ENCODE measurements at places on chromosomes 4 and X.

GRCh38 chr4:186698028-186698427, 25.6 kb downstream of the FAT1 start:
- no peak for DNase-seq

DNA sequence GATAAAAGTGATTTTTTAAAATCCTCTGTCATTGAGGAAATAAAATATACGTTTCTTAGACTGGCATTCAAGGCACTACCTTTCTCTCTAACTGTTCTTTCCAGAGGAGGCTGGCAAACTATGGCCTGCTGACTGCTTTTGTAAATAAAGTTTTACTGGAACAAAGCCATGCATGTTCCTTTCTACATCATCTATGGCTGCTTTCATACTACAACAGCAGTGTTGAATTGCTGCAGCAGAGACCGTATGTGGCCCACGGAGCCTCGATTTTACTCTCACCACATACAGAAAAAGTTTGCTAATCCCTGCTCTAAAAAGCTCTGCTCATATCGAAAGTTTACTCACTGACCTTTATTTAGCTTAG, 20.2 kb downstream of the SETD7 start:
- DNase-seq, result no peak

- DNase-seq, result no peak
Observed at GRCh38 chr4:14864365-14865030, 137.8 kb upstream of the CPEB2 start.

- DNase-seq, result no peak
Observed at GRCh38 chr4:143260750-143261149, 75.9 kb upstream of the GAB1 start.

GRCh38 chr4:75948822-75949444, 8.1 kb upstream of the NAAA start:
- DNase-seq, result no peak

DNA sequence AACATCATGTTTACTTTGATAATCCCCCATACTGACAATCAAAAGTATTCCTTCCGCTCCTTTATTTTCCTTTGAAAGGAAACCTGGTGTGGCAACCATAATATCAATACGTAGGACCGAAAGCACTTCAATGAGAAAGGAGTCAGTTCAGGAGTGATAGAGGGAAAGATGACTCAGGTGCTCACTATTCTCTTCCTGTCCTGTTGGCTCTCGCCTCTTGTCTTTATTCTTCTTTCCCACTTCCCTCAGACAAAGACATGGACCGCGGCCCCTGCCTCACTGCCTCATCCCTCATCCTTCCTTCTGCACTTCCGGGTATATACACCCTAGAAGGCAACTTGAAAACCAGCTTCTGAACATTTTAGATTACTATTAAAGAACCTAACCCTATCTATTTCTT, 49.8 kb upstream of the TNIP3 start:
- DNase-seq, result no peak

DNA sequence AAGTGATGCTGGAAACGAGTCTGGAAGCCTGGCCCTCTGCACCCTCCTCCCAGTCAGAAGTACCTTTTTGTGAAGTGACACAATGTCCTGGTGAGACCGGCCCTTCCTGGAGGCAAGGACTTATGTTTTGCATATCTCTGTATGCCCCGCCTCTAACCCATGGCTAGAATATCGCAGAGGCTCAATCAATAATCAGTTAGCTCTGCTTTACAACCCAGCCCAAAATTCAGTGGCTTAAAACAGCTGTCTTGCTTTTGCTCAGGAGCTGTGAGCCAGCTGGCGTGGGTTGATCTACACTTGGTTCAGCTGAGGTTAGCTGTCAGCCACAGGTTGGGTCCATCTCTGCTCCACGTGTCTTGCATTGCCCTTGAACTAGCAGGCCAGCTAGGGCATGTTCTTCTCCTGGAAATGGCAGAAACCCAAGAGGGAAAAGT, 98.8 kb upstream of the METTL14 start:
- no peak for DNase-seq

DNA sequence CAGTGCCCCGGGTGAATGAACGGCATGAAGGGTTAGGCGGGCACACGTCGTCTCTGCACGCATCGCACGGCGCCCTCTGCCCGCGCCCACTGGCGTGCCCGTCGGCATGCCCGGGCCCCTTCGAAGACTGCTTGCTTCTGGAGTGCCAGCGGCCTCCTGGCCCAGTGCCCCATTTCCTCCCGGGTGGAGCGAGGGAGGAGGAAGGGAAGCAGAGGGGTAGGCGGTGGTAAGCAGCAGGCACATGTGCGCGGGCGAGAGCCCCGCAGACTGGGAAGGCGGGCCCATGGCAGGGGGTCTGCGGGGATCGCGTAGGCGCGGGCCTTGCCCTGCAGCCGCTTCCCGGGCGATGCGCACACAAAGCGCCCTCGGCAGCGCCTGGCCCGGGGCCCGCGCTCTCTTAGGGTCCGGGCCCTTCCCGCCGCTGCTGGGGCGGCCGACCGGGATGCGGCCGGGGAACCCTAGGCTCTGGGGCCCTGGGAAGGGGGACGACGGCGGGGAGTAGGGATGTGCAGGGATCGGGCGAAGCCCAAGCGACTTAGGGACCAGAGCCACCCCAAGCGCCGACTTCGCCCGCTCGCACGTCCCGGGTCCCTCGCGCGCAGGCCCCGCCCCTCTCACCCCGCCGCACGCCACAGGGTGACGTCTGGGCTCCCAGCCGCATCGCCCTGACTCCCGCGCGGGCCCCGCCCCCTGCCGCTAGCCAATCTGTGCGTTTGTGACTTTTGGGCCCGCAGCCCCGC, 866 bp upstream of the EMD start:
- DNase-seq, result no peak

- DNase-seq, result no peak
Observed at GRCh38 chr4:127498366-127498765, 134.4 kb upstream of the INTU start.

- no peak for DNase-seq
Observed at GRCh38 chr4:105661028-105661427, 47.5 kb downstream of the INTS12 start.

DNA sequence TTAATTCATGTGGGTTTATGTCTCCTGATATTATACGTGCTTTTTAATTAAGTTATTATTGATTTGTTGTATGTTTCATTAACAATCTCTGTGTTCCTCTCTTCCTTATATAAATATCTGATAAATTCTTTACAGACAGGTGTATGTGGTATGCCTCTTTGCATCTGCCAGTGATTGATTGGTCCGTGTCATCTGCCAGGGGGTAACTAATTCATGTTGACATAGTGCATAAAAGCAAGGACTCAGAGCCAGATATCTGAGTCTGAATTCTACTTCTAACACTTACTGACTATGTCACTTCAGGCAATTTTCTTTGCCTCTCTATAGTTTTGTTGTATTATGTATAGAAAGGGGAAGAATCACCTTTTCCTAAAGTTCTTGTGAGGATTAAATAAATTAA, 5.2 kb upstream of the AMBN start:
- DNase-seq, result no peak

DNA sequence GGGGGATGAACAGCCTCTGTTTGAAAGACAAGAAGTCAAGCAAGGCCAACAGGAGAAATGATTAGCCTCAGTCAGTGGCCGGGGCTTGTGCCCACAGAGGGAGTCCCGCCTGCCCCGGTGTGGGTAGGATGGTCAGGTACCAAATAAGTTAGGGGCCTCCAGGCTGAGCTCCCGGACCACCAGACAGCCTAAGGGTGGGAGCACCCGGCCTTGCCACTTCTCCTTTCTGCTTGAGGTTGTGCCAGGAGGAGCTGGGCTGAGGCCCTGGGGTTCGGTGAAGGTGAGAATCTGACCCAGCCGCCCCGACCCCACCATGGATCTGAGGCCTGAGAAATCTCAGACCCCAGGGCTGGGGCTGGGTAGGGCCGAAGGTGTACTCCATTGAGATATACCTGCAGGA, 48.8 kb downstream of the EFNB1 start:
- no peak for DNase-seq

GRCh38 chr4:186857793-186858192, 134.1 kb upstream of the FAT1 start:
- no peak for DNase-seq

Measured in NCI-H524 treated with DMSO at 0.1 percent for 48 hours (cell line).